ENCODE measurements at places on chromosomes 1 and 21.

GRCh38 chr1:44842486-44842861 lies 579 bp downstream of the PTCH2 start:
- no peak for DNase-seq

GRCh38 chr1:174967845-174968705 lies 31.7 kb upstream of the CACYBP start:
- DNase-seq, result no peak

DNA sequence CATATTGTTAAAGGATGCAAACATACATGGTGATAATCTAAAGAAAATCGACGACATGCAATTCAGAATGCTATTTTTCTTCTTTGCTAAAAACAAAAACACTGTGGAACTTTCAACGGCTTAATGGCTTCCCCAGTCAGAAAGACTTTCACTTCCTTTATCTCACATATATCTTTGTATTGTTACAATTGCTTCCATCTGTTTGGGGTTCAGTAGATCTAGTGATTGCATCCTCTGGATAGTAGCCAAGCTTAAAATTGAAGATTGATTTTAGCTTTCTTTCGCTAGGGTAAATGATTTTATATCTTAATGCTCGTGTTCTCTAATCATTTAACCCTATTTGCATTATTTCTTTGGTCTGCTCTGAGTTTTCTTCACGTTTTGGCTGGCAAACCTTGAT lies 31.8 kb upstream of the ADAMTS1 start:
- DNase-seq, result no peak

DNA sequence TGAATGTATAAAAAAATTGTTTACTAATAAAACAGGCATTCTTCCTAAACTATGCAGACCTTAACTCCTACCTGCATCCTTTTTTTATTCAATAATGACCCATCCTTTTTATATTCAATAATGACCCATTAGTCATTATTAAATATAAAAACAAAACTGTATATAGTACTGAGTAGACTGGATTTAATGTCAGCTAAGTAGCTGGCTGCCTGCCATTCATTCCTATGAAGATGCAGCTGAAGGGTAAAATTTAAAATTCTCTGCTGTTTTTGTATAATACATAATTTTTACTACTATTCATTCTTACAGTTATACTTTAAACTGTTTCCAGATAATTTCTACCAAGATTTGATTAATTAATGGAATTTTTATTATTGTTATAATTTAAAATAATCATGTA lies 79.3 kb downstream of the DENND1B start:
- DNase-seq, result no peak

DNA sequence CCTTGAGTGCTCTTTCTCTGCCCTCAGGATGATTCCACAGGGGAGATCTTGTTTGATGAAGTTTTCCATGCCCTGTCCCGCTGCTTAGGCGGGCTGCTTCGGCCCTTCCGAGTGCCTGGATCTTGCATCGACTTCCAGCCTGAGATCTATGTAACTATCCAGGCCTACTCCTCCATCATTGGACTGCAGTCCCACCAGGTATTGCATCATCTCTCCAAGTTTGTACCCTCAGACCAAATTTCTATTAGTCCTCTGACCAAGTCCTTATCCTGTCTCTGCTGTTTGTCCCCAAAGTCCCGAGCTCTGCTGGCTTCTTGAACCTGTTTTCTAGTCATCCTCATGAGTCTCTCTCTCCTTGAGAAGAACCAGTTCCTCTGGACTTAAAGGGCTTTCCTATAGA lies 14.7 kb downstream of the SZT2 start:
- no peak for DNase-seq

- DNase-seq, result no peak
Measured at GRCh38 chr1:226112626-226113025, 50.1 kb downstream of the H3-3A start.

GRCh38 chr1:115832651-115833050 lies 8.3 kb downstream of the NHLH2 start:
- no peak for DNase-seq

DNA sequence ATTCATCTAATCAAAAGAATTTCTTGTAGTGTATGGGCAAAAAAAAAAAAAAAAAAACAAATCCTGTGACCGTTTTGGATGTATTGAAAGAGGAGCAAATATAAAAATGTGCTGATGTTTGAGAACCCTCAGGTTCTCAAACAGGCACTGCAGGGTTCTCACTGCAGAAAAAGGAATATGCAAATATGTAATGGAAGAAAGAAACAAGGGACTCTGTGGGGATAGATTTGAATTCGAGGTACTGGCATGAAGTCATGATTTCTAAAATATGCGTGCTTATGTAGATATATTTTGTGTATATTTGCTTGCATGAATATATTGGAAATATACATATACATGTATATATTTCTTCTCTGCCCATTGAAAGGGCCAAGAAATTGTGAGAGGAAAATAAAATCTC lies 365.0 kb upstream of the RUNX1 start:
- no peak for DNase-seq

- peak; percentile 45 for DNase-seq
Measured at GRCh38 chr1:6033986-6034749, 11.5 kb upstream of the KCNAB2 start.

- DNase-seq, result no peak
Measured at GRCh38 chr1:170630977-170631376, 33.0 kb upstream of the PRRX1 start.

DNA sequence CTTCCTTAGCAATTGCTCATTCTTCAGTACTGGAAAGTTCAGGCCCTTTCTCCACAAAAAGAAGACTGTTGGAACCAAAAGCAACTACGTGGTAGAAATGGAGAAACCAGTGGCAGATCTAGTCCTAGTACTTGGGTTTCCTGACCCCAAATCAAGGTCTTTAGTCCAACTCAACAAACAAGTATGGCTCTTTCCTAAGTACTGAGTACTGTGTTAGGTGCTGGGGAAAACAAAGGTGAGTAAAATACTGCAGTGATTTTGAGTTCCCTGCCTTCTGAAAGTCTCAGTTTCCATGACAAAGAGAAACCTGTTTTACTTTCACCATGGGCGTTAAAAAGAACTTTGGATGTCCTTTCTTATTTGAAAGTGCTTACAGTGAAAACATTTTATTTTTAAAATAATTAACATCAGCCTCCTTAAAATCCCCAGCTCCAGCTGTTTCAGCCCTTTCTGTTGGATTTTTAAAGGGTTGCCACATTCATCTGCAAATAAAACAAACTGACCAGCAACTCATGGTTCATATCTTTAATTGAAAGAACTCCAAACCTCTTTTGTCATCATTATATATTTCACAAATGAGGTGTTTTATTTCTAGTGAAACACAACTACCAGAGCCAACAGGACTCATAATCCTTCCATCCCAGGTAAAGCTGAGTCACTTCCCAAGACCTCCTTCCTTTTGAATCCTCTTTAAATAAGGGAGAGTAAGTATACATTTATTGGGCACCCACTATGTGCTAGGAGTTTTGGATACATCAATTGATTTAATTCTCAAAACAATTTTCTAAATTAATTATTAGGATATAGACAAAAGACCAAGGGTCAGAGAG lies 35.4 kb downstream of the PLPP3 start:
- DNase-seq, result no peak

- no peak for DNase-seq
Measured at GRCh38 chr1:11841245-11842153, 6.1 kb downstream of the NPPA start.

DNA sequence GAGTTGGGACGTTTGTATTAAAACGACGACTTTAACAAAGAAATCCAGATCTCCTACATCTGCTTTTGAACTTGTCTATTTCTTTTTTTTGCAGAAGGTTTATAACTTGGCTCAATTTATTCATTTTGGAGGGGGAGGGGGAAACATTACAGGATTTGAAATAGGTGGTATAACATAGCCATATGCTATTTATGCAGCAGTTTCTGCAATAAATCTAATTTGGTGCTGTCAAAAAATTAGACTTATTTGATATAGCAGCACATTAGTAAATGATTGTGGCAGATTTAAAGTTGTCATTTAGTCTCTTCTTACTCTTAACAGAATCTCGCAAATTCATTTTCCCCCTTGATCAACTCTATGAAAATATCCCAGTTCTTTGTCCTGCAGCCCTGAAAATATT lies 138.2 kb downstream of the SDCCAG8 start:
- no peak for DNase-seq

DNA sequence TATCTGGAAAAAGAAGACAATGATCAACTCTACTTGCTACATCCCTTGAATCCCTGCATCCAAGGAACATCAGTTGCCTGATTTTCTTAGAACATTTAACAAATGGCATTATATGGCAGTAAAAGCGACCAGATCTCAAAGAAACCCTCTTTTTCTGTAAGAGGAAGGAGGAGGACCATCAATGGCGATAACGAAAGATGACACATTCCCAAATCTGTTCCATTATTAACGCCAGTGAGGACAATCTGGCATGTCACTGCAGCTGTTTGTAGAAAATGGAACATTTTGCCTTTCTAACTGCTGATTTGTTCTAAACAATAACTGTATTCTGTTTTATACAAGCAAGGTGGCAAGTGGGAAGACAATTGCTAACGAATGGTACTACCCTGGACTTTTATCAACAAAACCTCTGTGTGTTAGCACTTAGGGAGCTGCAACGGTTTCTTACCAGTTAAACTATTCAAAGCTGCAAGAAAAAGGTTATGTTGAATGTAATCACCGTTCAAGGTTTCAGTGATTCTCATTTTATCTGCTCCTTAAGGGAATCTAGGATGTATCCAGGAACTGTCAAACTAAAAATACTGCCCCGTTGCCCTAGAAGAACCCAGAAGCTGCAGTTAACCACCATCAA lies 251.9 kb downstream of the SDCCAG8 start:
- no peak for DNase-seq

- no peak for DNase-seq
Measured at GRCh38 chr1:1439546-1440261, 4.2 kb downstream of the VWA1 start.

DNA sequence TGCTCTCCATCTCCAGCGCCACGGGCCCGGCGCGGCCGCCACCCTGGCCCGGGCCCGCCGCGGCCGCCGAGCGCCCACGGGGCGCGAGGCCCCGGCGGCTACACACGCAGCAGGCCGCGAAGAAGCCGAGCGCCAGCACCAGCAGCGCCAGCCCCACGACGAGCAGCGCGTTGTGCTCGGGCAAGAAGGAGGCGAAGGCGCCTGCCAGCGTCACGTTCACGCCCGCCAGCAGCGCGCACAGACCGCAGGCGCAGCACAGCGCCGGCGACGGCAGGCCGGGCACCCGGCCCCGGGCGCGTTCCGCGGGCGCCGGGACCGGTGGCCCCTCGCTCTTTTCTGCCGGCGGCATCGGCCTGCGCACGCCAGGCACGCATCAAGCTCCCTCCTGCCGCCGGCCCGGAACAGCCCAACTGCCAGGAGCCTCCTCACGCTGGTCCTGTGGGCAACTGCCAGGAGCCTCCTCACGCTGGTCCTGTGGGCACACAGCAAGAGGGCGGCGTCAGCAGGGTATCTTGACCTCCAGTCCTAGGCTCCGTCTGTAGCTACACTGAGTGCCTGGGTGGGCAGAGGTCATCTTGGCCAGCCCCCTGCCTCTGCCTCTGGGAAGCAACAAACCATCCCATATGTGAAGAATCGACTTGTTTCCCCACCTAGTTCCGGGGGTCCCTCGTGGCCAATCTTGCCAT lies 18.1 kb downstream of the KNCN start:
- DNase-seq, result peak; percentile 60

DNA sequence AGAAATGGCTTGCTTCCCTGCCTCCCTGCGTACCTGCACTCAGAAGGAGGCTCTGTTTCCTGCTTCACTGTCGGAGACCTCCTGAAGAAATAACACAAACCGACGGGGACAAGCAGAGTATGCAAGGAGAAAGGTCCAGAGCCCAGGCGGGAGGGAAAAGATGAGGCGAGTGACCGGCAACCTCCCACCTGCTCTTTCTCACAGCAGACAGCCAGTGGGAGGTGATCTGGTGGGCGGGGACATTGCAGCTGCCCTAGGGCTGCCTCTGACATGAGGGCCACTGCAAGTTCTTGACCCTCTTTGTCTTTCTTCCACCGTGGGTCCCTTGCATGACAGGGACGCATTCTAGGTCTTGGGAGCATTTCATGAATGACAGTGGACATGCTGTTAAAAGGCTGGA lies 368.2 kb downstream of the CAMTA1 start:
- DNase-seq, result no peak

- DNase-seq, result no peak
Measured at GRCh38 chr1:78607334-78607927, 12.8 kb upstream of the IFI44L start.

DNA sequence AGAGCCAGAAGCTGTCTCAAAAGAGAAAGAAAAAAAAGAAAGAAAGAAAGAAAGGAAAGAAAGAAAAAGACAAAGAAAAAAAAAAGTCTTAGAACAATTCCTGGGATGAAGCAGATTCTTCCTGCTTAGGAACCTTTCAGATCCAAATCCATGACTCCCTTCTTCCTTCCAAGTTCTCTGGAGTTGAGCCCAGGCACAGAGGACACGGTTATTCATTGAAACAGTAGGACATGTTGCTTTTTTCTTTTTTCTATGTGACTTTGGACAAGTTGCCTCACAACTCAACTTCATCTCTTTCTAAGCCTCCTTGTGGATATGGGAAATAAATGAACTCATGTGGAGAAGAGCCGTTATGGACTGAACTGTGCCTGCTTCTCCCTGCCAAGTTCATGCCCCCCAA lies 14.7 kb upstream of the TNFRSF8 start:
- DNase-seq, result no peak

DNA sequence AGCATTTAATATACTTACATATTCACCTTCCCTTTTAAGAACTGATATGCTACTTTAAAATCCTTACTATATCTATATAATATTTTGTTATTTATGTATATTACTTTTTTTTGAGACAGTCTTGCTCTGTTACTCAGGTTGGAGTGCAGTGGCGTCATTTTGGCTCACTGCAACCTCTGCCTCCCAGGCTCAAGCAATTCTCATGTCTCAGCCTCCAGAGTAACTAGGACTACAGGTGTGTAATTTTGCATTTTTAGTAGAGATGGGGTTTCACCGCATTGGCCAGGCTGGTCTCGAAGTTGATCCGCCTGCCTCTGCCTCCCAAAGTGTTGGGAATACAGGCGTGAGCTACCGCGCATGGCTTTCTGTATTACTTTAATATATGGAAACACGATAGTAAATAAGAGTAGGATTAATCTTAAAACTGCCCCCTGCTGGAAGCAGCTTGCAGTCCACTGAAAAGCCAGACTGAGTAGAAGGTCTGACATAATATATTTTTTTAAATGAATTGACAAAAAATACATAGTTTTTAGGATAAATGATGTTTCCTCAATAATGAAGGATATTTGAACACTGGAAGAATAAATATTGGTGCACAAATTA lies 24.4 kb downstream of the RCAN3 start:
- DNase-seq, result peak; percentile 61

DNA sequence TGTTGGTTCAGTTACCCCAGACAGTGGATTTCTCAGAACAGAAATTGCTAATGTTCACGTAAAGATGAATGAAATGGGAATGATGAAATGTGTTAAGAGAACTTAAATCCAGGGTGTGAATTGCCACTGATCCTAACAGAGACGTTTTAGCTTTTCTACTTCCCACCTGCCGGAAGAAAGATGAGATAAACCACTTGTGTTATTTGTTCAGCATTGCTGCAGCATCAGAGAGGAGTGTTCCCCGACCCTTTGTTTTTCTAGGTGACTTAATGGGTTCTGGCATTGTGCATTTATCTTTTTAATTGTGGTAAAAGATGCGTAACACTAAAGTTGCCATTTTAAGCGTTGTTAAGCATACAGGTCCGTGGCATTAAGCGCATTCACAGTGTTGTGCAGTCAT lies 122.3 kb downstream of the GALNT2 start:
- no peak for DNase-seq

Data from activated naive CD4-positive, alpha-beta T cell treated with anti-CD3 and anti-CD28 coated beads, Interleukin-2, amount 50 U/mL, for 16 hours (primary cell).